ENCODE measurements at places on chromosomes 2 and 18.

DNA sequence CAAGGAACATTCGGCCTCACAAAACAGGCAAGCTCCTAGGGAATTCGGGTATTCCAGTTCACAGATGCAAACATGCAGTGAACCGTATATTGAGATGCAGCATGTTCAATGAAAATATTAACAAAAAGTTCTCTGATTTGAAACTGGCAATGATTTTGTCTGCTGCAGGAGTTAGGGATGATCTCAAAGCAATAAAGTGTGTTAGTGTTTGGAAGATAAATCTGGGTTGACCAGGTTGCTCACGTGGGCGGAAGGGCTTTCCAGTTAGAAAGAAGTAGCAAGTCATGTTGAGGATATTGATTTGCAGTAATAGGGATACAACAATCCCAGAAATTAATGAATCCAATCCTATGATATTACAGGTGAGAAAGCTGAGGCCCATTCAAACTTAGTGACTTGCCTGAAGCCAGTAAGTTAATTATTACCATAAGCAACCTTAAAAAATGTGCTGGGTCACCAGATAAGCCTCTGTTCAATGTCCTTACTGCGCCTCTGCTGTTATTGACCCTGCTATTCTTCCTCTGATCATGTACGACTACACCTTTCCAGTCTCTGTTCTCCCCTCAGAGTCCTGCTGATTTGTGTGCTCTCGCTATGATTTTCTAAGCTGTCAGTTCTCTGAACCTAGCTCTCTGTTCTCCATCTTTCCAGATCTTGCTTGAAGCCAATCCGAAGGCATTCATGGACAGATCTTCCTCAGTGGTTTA, 370.8 kb downstream of the DSEL start:
- no peak for DNase-seq

DNA sequence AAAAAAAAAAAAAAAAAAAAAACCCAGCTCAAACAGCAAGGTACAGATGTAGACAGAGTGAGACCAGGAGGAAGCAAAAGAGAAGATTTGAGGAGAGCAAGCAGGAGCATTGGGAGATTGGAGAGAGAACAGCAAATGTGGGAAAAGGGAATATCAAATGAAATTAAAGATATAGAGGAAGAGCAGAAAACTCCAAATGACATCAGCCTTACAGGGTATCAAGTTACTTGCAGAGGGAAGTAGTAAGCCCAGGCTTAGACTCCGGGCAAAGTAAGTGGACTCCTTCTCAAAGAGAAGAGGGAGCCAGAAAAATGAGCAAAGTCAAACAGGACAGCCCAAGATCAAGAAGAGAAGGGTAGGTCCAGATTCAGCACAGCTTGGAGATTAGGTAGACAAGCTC, 93.3 kb upstream of the PPP1CB start:
- no peak for DNase-seq

DNA sequence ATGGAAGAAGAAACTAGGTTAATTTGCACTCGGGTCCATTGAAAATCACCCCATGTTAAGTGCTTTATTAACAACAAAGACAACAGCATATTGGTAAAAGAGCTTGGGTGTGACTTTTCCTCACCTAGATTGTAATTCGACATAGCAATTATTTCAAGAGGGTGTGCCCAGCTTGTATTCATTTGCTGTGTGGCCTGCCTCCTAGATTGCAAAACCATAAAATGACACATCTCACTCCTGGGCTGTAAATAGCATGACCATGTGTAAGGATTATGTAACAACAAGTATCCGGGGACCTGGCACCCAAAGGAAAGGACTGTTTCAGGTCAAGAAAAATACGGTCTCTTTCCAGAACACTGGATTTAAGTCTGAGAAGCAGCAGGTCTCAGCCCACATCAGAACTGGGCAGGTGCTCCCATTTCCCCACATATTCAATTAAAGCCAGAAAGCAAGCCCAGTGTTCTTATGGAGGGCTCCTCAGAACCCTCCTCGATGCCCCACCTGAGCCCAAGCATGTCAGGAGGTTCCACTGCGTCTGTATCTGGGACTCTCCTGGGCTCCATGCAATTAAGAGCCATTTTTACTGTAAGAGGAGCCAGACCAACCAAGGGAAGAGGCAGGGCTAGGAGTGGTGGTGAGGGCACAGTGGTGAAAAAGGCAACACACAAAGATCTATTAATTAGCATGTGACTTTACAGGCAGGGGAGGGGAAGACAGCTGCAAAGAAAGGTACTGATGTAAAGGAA, 39.2 kb downstream of the MREG start:
- DNase-seq: no peak

DNA sequence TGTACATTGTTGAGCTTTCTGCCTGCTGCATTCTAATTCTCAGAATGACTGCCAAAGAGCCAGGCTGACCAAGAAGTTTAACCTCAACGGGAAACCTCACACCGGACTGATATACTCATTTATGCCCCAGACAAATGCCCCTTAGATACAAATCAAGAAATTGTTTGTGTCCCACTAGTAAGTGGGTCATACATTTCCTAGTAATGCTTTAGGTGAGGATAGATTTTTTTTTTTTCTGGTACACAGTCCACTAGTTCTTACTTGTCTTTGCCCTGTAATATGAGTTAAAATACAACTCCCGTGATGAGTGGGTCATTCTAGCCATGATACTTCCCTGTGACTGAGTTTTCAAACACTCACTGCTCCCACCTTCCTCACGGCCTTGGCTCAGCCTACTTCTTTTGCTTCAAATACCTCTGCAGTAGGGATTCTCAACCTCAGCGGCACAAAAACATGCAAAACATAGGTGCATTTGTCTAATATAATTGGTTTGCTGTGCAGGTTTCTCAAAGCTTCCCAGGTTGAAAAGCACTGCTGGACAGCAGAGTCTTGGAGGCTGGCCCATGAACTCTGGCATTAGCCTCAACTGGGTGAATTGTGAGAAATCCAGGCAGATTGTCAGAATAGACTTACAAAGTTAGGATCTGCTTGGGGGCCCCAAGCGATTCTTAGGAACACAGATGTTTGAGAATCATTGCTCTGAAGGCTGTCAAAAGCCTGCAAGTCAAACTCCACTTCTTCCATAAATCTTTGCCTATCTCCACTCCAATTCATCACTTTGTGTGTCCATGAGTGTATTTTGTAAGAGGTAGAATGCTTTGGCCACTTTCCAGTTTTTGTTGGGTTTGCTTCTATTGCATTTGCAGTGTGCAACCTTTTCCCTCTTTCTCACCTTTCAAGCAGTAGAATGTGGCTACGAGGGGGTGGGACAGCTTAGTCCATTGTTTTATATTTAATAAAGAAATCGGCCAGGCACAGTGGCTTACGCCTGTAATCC, 35.5 kb downstream of the TGIF1 start:
- DNase-seq: no peak

- no peak for DNase-seq
Observed at GRCh38 chr18:13176847-13177246, 41.7 kb upstream of the LDLRAD4 start.

DNA sequence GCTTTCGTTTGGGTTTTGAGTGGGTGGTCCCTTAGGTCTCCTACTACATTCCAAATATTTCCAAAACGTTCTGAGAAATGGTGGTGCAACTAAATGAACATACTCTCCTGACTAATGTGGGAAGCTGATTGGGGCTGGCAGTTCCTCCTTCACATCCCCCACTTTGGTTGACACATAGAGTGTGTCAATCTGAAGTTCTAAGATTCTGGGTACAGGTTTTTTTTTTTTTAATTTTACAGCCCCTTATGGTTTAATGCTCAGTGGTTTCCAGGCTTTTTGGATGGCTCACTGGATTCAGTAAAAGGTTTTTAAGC, 58.4 kb upstream of the ITGB6 start:
- no peak for DNase-seq

- no peak for DNase-seq
Observed at GRCh38 chr2:48982887-48983435, 171.4 kb downstream of the FSHR start.

- no peak for DNase-seq
Observed at GRCh38 chr18:6521803-6522418, 107.2 kb upstream of the L3MBTL4 start.

DNA sequence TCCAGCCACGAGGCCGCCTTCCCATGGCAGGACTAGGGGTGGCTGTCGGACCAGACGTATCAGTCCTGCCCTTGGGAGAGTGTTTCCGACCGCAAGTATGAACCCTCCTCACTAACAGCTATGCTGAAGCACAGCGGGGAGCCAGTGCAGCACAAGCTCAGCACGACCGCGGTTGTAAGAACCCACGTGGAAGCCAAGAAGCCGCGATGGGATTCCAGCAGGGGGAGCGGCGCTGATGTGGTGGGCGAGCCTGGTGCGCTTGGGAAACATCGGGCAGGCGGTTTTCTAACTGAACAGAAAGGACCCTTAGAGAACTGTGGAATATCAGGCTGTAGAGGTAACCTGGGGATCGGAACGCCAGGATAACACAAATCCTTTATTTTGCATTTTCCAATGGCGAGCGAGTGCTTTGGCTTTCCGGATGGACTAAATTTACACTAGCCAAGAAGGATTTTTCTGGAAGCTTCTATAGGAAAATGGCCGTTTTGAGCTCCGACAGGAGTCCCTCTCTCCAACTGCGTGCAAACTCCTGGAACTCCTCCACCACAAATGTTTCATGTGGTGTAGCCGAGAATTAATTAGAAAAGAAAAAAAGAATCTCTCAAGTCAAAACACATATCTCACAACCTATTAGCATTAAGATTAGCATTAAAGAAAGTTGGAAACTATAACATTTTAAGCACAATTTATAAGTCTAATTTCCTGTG, 132.0 kb upstream of the MYCN start:
- DNase-seq: no peak

DNA sequence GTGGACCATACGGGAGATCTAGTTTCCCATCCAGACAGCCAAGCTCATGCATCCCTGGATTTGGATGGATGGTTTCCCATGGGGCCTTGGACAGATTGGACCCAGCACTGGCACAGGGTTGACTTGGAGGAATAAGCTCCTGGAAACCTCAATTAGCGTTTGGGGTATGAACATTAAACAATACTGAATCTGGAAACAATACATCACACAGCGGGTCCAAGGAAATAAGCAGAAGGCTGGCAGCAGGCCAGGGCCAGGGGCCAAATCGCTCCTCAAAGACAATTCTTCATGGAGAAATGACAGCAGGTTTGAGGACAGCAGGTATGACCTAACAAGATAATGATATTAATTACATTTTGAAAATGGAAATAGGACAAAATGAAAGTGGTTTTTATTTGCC, 540.6 kb downstream of the RIT2 start:
- no peak for DNase-seq

- no peak for DNase-seq
Observed at GRCh38 chr2:230691005-230691647, 21.5 kb upstream of the CAB39 start.

- DNase-seq: peak; percentile 36
Observed at GRCh38 chr2:230643576-230644291, 68.9 kb upstream of the CAB39 start.

DNA sequence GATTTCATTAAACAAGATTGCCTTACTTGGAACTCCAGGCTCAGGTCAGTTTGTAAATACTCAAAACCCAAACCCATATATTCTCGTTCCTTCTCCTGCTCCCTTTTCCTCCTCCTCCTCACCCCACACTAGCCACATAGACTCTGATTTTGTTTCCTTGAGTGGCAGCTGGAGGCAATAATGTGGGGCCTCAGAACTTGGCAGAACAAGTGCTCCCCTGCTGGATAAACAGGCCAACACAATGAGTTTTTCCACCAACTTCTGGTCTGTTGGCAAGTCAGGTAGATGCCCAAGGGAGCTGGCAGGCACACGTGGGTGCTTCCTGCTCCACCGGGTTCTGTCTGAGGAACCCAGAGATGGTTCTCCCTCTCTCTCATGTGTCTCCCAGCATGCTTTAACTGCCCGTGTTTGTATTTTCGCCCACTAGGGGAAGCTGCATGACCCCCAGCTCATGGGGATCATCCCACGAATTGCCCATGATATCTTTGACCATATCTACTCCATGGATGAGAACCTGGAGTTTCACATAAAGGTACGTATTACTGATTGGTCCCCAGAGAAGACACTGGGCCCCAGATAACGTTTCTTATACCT, 61.9 kb downstream of the KIF5C start:
- no peak for DNase-seq

GRCh38 chr18:63479826-63480225, 3.1 kb downstream of the SERPINB5 start:
- no peak for DNase-seq

GRCh38 chr2:27962006-27962405, 71.5 kb downstream of the BABAM2 start:
- DNase-seq: no peak

GRCh38 chr2:20617892-20618467, 32.9 kb downstream of the HS1BP3 start:
- peak; percentile 94 for DNase-seq

GRCh38 chr2:37625796-37626571, 45.5 kb downstream of the CDC42EP3 start:
- DNase-seq: peak; percentile 45

- no peak for DNase-seq
Observed at GRCh38 chr2:231299267-231299666, 96.2 kb upstream of the B3GNT7 start.

DNA sequence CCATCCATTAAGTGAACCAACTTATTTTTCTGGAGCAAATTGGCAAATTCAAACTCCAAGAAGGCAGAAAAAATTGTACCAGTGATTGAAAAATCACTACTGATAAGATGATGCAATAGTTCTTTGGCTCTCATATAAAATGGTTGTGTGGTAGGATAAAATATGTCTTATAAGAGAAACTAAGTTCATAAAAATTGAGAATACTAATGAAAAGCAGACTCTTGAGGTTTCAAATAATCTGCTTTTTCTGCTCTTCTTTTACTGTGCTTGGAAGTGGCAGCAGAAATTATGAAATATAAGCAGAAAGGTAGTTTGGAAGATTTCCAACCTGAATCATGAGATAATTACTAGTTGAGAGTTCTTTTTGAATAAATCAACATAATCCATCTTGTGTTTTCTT, 61.9 kb downstream of the PPP1R1C start:
- DNase-seq: no peak

DNA sequence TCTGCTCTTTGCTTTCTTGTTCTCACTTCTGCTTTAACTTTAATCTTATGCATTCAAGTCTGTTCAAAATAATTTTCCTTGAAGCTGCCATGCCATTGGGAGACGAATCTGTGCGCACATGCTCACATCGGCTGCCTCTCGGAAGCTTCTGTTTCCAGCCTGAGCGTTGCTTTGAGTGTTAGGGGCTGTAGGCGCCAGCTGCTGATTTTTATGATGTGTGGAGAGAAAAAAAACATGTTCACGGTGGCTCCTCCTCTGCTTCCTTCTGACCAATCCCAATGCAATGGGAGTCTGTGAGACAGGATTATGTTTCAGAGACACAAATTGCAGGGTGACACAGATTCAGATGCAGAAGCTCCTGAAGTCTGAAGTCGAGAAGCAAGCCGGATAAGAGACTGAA, at the start of gene MC4R:
TSS of gene MC4R (minus strand) at position 180 of the 400 bp plus-strand sequence. CDS start 426 bp downstream, outside the sequence.
- DNase-seq: peak; percentile 68

GRCh38 chr2:200130762-200131166, 175.4 kb downstream of the MAIP1 start:
- no peak for DNase-seq

GRCh38 chr18:40063488-40063887, 1891.5 kb upstream of the PIK3C3 start:
- DNase-seq: no peak

GRCh38 chr2:180015951-180016709, 9.0 kb upstream of the CWC22 start:
- no peak for DNase-seq

GRCh38 chr18:13726972-13727331, 479 bp downstream of the RNMT start:
- peak; percentile 56 for DNase-seq
